Stimulated activated CD4-positive, alpha-beta T cell treated with anti-CD3 and anti-CD28 coated beads, Interleukin-1b, Interleukin-23, amount 100 ng/mL, for 24 hours (primary cell): ENCODE measurements at places on chromosomes 2 and 18.

- no peak for DNase-seq
Observed at GRCh38 chr2:42195559-42195958, 26.4 kb downstream of the EML4 start.

DNA sequence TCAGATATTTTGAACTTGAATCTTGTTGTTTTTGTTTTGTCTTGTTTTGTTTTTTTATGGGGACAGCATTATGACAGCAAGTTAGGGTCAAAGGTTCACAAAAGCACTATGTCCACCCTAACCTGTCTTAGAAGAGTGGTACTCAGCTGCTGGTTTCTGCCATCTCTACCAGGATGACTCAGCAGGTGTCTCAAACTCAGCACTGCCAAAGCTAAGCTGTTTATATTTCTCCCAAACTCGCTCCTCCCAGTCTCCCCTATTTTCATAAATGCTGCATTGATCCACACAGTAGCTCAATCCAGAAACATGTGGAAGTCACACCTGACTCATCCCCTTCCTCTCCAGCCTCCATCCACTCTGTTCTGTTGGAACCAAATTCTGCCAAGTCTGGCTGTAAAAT, 134.9 kb downstream of the ZBTB7C start:
- no peak for DNase-seq

GRCh38 chr18:49786019-49786720, 27.2 kb downstream of the ACAA2 start:
- DNase-seq, result no peak

DNA sequence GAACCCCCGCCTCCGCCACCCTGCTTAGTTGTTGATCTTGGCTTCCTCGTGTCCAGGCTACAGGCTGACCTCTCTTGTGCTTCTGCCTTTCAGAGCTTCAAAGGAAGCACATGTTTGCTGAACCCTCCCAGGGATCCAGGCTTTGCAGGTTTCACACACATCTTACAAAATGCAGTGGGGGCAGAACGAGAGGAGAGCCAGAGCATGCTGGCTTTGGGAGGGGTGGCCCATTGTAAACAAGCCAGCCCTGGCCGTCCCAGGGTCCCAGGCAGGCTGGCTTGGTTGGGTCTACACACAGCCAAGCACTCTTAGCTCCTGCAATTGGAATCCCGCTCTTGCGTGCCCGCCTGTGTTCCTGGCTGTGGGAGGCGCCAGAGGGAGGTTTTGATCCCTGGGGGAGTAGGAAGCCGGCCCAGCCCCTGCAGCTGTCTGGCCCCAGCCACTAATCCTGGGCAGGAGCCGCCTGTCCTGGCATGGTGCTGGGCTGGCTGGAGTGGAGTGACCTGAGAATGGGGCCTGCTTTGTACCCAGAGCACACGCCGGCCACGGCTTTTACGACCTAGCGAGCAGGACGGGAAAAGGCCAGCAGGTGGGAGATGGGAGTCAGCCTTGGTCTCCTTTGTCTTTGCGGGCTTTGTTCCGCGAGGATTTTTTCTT, 53.9 kb downstream of the SH3BP4 start:
- no peak for DNase-seq
